ENCODE measurements at places on chromosomes 6 and 20. TPM values are rescaled to one million over a fixed set of nuclear protein-coding genes. Genes with fewer than 3 reads are reported as not detected.

DNA sequence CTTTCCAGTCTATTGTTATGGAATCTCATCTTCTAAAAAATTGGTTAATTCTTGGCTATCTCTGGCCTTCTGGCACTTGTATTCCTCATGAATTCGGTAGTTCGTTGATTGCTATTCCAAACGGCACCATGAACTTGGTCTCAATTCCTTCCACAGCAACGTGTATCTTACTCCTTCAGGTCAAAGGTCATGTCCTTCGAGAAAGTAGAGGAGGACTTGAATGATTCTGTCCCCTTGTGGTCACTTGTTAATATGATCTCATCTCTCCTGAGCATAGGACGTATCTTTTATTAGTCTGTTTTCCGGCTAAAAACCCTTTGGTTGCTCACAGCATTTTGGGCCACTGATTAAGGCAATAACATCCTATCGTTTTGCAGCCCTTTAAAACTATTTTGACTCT is 9.4 kb downstream of the TLDC2 start:
- H3K27ac ChIP-seq: no peak overlapping the region
- peaks cover 12% of the 10 kb centered on the region for H3K4me1 ChIP-seq
- H3K4me3 ChIP-seq: no peak overlapping the region
- no peaks in the 10 kb centered on the region for H3K36me3 ChIP-seq

DNA sequence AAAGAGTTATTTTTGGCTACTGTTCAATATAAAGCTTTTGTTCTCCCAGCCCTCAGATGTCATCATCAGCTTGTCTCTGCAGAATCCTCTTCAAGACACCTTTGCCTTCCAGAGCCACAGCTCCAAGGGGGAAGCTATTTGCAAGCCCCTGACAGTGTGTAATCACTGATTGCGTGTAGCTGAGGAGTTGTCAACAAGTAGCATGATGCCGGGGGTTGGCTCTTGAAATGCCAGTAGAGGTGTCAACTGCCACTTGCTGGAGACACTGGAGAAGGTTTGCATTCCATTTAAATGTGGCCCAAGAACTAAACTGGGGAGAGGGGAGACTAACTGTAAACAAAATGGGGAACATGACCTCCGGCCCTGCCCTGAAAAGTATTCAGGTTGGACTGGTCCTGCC is 44.3 kb upstream of the PDYN start:
- no peaks in the 10 kb centered on the region for H3K4me1 ChIP-seq
- no peak for DNase-seq
- H3K36me3 ChIP-seq: no peaks in the 10 kb centered on the region
- H3K27ac ChIP-seq: no peak overlapping the region
- no peaks in the 10 kb centered on the region for H3K27me3 ChIP-seq
- H3K4me3 ChIP-seq: no peak overlapping the region

The DNAH8 gene
- polyA plus RNA-seq: not detected

The MEI4 gene
- polyA plus RNA-seq: 0.23 TPM

The PLEKHG1 gene
- polyA plus RNA-seq: 0.89 TPM
